Large intestine (tissue), 12 donors: ENCODE measurements at places on chromosomes 7 and 10. TPM values are rescaled to one million over a fixed set of nuclear protein-coding genes. Genes with fewer than 3 reads are reported as not detected.

DNA sequence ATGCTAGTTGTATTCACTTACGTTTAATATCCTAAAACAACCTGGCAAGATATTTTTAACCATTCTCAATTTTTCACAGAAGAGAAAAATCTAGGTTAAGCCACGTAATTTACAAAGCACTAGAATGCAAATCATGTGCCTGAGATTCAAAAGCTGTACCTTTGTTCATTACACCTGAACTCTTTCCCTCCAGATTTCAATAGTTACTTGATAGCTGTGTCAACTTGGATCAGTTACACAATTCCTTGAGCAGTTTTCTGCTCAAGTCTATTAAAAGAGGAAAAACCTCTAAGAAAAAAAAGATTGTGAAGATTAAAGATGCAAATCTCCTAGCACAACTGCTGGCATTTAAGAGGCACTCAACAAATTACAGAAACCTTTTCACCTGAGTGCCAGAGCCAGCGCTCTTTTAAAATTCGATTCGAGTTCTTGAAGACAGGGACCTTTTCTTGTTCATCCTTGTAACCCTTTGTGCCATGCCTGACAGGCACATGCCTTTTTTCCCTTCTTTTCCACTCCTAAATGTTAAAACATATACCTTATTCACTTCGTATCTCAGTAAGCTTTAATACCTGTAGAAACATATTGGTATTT, 886 bp downstream of the NSUN6 start:
- H3K36me3 ChIP-seq, result peaks cover 14% of the 10 kb centered on the region
- DNase-seq, result peak; percentile 53

DNA sequence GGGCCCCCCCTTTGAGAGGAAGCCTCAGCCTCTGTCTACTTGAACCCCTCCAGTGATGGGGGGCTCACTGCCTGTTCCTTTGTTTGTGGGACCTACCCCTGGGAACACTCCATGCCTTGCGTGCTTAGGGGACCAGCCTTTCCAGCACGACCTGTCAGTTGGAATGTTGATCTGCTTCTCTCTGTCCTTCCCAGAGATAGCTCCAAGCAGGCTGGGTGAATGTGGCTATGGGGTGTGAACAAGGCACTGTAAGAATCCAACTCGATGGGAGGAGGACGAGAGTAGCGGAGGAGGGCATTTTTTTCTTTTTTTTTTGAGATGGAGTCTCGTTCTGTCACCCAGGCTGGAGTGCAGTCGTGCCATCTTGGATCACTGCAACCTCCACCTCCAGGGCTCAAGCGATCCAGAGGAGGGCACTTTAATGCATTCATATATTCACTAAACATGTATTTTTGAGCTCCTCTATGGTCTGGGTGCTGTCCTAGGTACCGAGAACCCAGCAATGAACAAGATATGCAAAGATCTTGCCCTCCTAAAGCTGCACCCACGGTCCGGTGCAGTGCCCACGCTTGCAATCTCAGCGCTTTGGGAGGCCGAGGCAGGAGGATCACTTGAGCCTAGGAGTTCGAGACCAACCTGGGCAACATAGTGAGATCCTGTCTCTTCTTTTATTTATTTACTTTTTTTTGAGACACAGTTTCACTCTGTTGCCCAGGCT, 8.5 kb downstream of the CLIP2 start:
- H3K4me1 ChIP-seq, result peaks cover 18% of the 10 kb centered on the region
- no peak overlapping the region for H3K4me3 ChIP-seq
- no peak for DNase-seq
- H3K36me3 ChIP-seq, result no peaks in the 10 kb centered on the region
- H3K27me3 ChIP-seq, result no peaks in the 10 kb centered on the region

Gene OGDHL
- 20.0 TPM for polyA plus RNA-seq

DNA sequence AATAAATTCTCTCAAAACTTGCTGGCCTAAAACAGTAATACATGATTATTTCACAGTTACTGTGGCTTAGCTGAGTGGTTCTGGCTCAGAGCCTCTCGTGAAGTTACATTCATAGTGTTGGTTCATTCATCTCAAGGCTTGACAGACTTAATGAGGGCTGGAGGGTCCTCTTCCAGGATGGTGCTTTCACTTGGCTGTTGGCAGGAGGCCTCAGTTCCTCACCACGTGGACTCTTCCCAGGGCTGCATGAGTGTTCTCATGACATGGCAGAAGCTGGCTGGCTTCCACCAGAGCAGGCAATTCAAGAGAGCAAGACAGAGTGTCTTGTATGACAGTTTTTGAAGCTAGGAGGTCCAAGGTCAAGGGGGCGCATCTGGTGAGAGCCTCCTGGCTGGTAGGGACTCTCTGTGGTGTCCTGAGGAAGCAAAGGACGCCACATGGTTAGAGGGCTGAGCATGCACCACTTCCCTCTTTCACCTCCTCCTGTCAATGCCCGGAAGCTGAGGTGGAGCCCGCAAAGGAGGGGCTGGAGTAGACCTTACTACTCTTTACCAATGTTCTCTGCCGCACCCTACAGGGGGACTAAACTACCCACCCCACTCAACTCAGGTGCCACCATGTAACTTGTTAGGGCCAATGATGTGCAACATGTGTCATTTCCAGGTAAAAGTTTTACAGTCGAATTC, 58.2 kb upstream of the YAE1 start:
- H3K27ac ChIP-seq, result no peak overlapping the region
- no peaks in the 10 kb centered on the region for H3K27me3 ChIP-seq
- no peak overlapping the region for H3K4me3 ChIP-seq
- DNase-seq, result no peak
- no peaks in the 10 kb centered on the region for H3K4me1 ChIP-seq

Gene MSMB
- 0.25 TPM for polyA plus RNA-seq

Gene BEND7
- polyA plus RNA-seq, result 7.7 TPM

Gene CTBP2
- polyA plus RNA-seq, result 60.1 TPM
